ENCODE measurements at places on chromosomes 1 and 21. TPM values are rescaled to one million over a fixed set of nuclear protein-coding genes. Genes with fewer than 3 reads are reported as not detected.
A peak's percentile ranks its signal among the peaks of the same experiment; 100 is the strongest.

DNA sequence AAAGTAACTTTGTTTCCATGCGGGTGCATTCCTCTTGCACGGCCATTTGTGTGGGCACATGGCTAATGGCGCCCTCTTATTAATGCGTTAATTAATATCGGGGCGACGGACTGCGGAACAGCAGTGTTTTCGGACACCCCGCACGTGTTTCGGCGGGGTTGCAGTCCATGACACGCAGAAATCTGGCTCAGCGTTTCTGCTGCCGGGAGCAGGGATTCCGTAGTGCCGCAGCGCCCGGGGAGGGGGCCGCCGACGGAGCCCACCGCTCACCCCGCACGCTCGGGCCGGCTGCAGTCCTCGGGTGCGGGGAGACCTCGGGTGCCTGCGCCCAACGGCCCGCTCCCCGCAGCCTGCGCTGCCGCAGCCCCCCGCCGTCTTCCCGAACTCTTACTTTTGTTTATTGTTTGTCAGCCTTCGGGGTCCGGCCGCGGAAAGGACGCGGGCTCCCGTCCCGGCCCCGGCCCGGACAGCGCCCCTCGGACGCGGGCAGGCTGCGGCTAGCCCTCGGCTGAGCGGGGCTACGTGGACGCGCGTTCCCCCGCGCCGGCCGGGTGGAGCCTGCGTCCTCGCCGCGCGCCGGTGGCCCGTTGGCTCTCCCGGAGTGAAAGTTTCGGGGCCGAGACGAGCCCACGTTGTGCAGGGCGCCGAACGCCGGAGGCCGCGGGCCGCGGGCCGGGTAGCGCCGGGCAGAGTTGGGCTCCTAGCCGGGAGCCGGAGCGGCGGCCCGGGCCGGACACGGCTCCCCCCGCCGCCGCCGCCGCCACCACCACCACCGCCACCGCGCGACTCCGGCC lies 849 bp downstream of the NFIA start:
- H3K36me3 ChIP-seq: no peaks in the 10 kb centered on the region
- H3K4me3 ChIP-seq: peak overlapping the region; percentile 83
- H3K27me3 ChIP-seq: no peaks in the 10 kb centered on the region

GRCh38 chr1:9111957-9112356 lies 16.9 kb downstream of the GPR157 start:
- DNase-seq: no peak
- no peaks in the 10 kb centered on the region for H3K27me3 ChIP-seq
- no peak overlapping the region for H3K4me3 ChIP-seq
- H3K27ac ChIP-seq: no peak overlapping the region
- peaks cover 15% of the 10 kb centered on the region for H3K4me1 ChIP-seq

- no peaks in the 10 kb centered on the region for H3K27me3 ChIP-seq
- no peak for DNase-seq
- no peak overlapping the region for H3K27ac ChIP-seq
- H3K4me3 ChIP-seq: no peak overlapping the region
- H3K4me1 ChIP-seq: no peaks in the 10 kb centered on the region
Observed at GRCh38 chr1:222670110-222670509, 42.2 kb downstream of the AIDA start.

DNA sequence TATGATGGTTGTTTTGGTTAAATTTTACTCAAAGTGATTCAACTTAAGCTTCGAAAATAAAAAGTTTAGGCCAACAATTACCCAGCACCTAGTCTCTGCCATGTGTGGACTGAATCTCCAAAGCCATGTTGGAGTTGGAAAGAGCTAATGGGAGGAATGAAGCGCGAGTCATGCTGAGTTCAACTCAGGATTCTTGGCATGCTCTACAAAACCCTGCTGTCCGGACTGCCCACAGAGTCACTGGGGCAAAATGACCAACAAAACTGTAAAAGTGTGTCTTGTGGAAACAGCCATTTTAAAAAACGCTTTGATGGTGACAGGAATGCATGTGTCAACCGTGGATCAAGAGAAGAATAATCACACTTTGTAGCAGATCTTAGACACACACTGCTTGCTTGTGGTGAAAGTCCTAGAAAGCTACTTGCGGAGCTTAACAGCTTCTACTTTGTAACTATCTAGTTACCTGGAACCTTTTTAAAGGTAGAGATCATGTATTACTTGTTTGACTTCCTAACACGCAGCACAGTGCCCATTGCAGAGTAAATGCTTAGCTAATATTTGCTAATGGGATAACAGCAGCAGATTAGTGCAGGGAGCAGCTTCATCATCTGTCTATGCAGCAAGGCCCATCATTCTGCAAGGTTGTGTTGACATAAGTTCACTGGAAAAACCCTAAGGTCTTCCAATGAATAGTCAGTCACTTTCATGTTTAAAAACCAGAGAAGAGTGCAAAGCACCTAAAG lies 7.0 kb upstream of the GBP6 start:
- no peaks in the 10 kb centered on the region for H3K27me3 ChIP-seq
- DNase-seq: no peak
- H3K36me3 ChIP-seq: no peaks in the 10 kb centered on the region
- no peak overlapping the region for H3K4me3 ChIP-seq

- no peak for DNase-seq
- H3K36me3 ChIP-seq: no peaks in the 10 kb centered on the region
- no peaks in the 10 kb centered on the region for H3K4me1 ChIP-seq
- H3K4me3 ChIP-seq: no peak overlapping the region
Observed at GRCh38 chr21:42798106-42798505, 81.2 kb downstream of the WDR4 start.

GRCh38 chr1:207822124-207822601 lies 70.3 kb downstream of the CD46 start:
- H3K4me3 ChIP-seq: peak overlapping the region; percentile 76
- H3K27me3 ChIP-seq: no peaks in the 10 kb centered on the region
- H3K27ac ChIP-seq: peak overlapping the region; percentile 99
- H3K4me1 ChIP-seq: peaks cover 82% of the 10 kb centered on the region

DNA sequence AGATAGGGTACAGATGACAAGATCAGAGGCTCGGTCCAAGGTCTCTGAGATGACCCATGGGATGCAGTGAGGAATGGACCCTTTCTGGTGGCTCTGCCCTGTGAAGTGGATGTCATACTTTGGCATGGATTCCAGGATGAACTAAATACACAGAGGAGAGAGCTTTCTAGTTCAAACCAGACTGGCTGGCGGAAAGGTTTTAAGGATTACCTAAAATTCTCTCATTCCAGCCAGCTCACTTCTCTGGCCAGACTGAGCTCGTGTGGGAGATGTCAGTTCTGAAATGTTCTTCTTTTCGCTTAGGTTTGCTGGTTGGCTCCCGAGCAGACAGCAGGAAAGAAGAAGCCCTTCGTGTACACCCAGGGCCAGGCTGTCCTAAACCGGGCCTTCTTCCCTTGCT lies 6.2 kb downstream of the RNPEP start:
- no peak overlapping the region for H3K4me3 ChIP-seq
- peaks cover 16% of the 10 kb centered on the region for H3K4me1 ChIP-seq
- no peaks in the 10 kb centered on the region for H3K27me3 ChIP-seq

DNA sequence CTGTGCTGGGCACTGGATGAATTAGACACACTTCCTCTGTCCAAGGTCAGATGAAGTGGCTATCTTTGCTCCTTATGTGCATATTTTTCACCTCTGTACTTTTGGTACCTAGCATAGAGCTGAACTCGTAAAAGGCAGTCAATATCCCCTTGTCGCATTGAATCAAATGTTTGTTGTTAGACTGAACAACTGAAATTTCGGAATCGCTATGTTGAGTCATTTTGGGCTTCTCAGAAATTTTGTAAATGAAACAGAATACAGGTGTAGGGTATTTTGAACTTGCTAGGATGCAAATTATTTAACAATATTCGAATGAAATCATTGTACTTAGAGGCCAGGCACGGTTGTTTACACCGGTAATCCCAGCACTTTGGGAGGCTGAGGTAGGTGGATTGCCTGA lies 48.0 kb downstream of the PDE4B start:
- no peak overlapping the region for H3K4me3 ChIP-seq
- H3K4me1 ChIP-seq: no peaks in the 10 kb centered on the region
- H3K27me3 ChIP-seq: no peaks in the 10 kb centered on the region
- no peak for DNase-seq
- no peaks in the 10 kb centered on the region for H3K36me3 ChIP-seq

- DNase-seq: no peak
- H3K27me3 ChIP-seq: peaks cover 10% of the 10 kb centered on the region
- H3K4me3 ChIP-seq: no peak overlapping the region
- H3K36me3 ChIP-seq: no peaks in the 10 kb centered on the region
Observed at GRCh38 chr1:2981981-2982614, 39.2 kb upstream of the ACTRT2 start.

DNA sequence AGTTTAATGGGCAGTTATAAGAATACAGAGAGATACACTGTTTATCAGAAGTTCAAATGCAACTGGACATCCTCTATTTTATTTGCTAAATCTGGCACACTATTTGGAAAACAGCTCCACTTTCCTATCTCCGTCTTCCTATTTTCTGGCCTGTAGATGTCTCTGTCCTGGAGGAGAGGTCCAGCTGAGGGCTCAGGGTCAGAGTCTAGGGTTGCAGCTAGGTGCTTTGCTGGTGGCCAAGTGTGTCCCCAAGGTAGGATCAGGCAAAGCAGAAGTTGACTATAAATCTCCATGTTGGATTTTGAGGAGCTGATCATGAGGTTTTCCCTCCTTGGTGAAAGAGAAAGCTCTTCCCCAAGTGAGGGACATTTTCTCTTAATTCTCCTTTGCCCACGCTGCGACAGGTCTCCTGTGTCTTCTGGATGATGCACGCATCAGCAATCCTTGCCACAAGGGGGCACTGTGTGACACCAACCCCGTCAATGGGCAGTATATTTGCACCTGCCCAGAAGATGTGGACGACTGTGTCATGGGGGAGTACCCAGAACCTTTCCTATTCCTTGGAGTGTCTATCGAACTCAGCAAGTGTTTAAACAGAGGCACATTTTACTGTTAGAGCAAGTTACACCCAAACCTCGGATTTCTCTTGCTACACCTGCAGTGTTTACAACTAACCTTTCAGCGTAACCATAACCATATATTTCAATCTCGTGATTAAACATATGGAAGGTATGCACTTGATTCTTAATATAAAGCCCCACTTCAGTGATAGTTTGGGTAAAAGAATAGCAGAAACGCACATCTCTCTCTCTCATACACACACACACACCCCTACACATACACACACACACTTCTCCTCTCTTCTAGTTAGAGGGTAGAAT lies 10.2 kb downstream of the ADAM30 start:
- H3K36me3 ChIP-seq: no peaks in the 10 kb centered on the region
- H3K4me3 ChIP-seq: no peak overlapping the region
- peak; percentile 59 for DNase-seq
- no peaks in the 10 kb centered on the region for H3K4me1 ChIP-seq

- DNase-seq: no peak
- no peak within 1 kb of the TSS for H3K27ac ChIP-seq
- no peaks in the 10 kb centered on the region for H3K36me3 ChIP-seq
- H3K4me1 ChIP-seq: no peaks in the 10 kb centered on the region
- H3K4me3 ChIP-seq: no peak within 1 kb of the TSS
Observed at GRCh38 chr1:26190373-26190987, at the start of gene CATSPER4. Gene CATSPER4, plus strand, starts transcription at chr1:26190602. Its CDS starts 26 bp downstream, at chr1:26190628.

- no peaks in the 10 kb centered on the region for H3K36me3 ChIP-seq
- no peaks in the 10 kb centered on the region for H3K27me3 ChIP-seq
- H3K4me1 ChIP-seq: peaks cover 19% of the 10 kb centered on the region
- no peak overlapping the region for H3K27ac ChIP-seq
- DNase-seq: no peak
Observed at GRCh38 chr1:27047914-27048313, 35.3 kb upstream of the TENT5B start.

GRCh38 chr1:205077934-205078311 lies 6.3 kb downstream of the TMEM81 start:
- H3K27ac ChIP-seq: no peak overlapping the region
- no peaks in the 10 kb centered on the region for H3K4me1 ChIP-seq
- no peak for DNase-seq
- no peaks in the 10 kb centered on the region for H3K27me3 ChIP-seq

DNA sequence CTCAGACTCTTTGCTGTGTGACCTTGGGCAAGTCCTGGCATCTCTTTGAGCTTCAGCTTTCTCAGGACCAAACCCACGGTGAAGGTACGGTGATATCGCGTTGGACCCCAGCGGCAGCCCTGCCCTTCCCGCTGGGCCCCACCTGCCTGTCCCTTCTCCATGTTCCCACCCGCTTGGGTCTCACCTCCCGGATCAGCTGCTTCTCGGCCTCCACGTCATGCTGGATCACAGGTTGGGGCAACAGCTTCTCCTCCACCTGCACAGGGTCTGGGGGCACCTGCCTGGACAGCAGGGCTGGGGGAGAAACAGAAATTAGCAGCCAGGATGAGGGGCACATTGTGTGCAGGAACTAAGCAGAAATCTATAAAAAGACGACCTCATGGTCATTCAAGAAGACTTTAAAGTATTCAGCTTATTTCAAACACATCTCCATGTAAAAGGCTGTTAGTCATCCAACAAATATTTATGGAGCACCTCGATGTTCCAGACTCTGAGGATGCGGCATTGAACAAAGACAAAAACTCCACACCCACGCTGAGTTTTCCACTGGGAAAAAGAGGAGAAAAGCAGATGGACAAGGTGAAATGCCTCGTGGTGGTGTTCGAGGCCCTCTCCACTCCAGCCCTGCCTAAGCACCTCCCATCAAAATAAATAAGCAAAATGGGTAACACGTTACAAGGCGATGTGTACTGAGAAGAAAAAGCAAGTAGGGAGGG lies 19.5 kb downstream of the KIF17 start:
- H3K4me1 ChIP-seq: no peaks in the 10 kb centered on the region
- no peak overlapping the region for H3K4me3 ChIP-seq

GRCh38 chr1:200217703-200218102 lies 190.2 kb downstream of the NR5A2 start:
- no peaks in the 10 kb centered on the region for H3K36me3 ChIP-seq
- no peaks in the 10 kb centered on the region for H3K4me1 ChIP-seq
- no peak overlapping the region for H3K27ac ChIP-seq
- no peaks in the 10 kb centered on the region for H3K27me3 ChIP-seq

DNA sequence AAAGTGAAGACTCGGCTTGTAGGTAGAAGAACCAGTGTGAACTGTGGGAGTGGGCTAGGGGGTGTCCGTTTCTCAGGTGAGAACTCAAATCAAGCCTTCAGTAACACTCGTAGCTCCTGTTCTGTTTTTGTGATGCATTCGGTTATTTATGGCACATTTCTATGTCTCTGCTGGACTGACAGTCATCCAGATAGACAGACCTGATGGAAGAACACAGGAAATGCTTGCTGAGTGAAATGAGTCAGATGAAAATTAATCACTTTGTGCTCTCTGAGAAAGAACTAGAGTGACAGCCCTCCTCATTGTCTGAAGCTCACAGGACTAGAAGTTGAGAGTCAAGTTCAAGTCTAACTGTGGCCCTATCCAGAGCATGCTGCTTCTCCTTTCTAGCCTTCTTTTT lies 360.1 kb upstream of the PLXNA2 start:
- no peak overlapping the region for H3K4me3 ChIP-seq
- no peaks in the 10 kb centered on the region for H3K36me3 ChIP-seq
- no peak for DNase-seq
- H3K27me3 ChIP-seq: no peaks in the 10 kb centered on the region

Gene SLC1A7
- 0.68 TPM for total RNA-seq

Gene ZNF436
- 11.6 TPM for total RNA-seq

Gene TARBP1
- total RNA-seq: 24.6 TPM

Gene AQP10
- 0.47 TPM for total RNA-seq

Gene MR1
- 61.4 TPM for total RNA-seq

Gene BECN2
- not detected for total RNA-seq

Gene RHBDL2
- total RNA-seq: 0.32 TPM

Gene CFAP141
- total RNA-seq: 2.8 TPM

Gene UBE2U
- total RNA-seq: not detected

Gene FAM131C
- total RNA-seq: not detected

Gene FCGR3A
- 323 TPM for total RNA-seq

Gene NBPF4
- not detected for total RNA-seq

Gene BEST4
- total RNA-seq: 1.7 TPM

Gene TNFRSF8
- 2.7 TPM for total RNA-seq

Gene STIL
- 1.6 TPM for total RNA-seq

Gene CRNN
- total RNA-seq: not detected
